ENCODE measurements at places on chromosomes 7 and 10. TPM values are rescaled to one million over a fixed set of nuclear protein-coding genes. Genes with fewer than 3 reads are reported as not detected.

Gene FAM24B
- total RNA-seq = not detected

Gene ZNF365
- total RNA-seq = 6.3 TPM

Gene PLAC9
- 169 TPM for total RNA-seq

Gene CC2D2B
- 14.4 TPM for total RNA-seq

Gene VAX1
- 0.96 TPM for total RNA-seq

Gene STX1A
- total RNA-seq = 24.6 TPM

Gene MARVELD1
- total RNA-seq = 29.1 TPM

Gene LRRC17
- total RNA-seq = 3.1 TPM

Gene ICA1
- total RNA-seq = 4.3 TPM

Gene FXYD4
- total RNA-seq = not detected

Gene PRDX3
- 105 TPM for total RNA-seq

Gene HOXA7
- 0.72 TPM for total RNA-seq

Gene RPEL1
- total RNA-seq = 3.9 TPM

Gene MBL2
- total RNA-seq = 1.2 TPM

Gene OPALIN
- total RNA-seq = 1.4 TPM

Gene AUTS2
- total RNA-seq = 49.8 TPM

Gene AKR1C4
- not detected for total RNA-seq

Gene HOXA3
- 0.96 TPM for total RNA-seq

Gene ABCB1
- total RNA-seq = 8.7 TPM

Gene FAM24A
- not detected for total RNA-seq

Gene LRGUK
- 0.48 TPM for total RNA-seq

Gene FAM237B
- total RNA-seq = 1.7 TPM

Gene VTI1A
- total RNA-seq = 21.9 TPM

Gene IKZF1
- total RNA-seq = 40.9 TPM

Gene TNKS2
- 47.7 TPM for total RNA-seq

Gene FUOM
- 3.4 TPM for total RNA-seq

Gene FAM13C
- 9.4 TPM for total RNA-seq

Gene CALCR
- 0.48 TPM for total RNA-seq

Gene DEPP1
- total RNA-seq = 11.6 TPM

Gene IDI2
- total RNA-seq = 1.9 TPM

Gene ASB10
- not detected for total RNA-seq

Gene UNCX
- not detected for total RNA-seq

Gene OGDHL
- not detected for total RNA-seq

Gene CDH23
- total RNA-seq = 7.0 TPM

Gene FZD1
- 33.9 TPM for total RNA-seq

All from umbilical cord (tissue), 2 donors.